Left ventricle myocardium inferior (tissue), 1 donor: ENCODE measurements at places on chromosomes 12 and 14. TPM values are rescaled to one million over a fixed set of nuclear protein-coding genes. Genes with fewer than 3 reads are reported as not detected.
A peak's percentile ranks its signal among the peaks of the same experiment; 100 is the strongest.

GRCh38 chr12:52826611-52827498 lies 7.3 kb downstream of the KRT79 start:
- H3K4me1 ChIP-seq = no peaks in the 10 kb centered on the region
- DNase-seq = no peak
- no peak overlapping the region for H3K27ac ChIP-seq

GRCh38 chr12:124538194-124539082 lies 29.0 kb downstream of the NCOR2 start:
- DNase-seq = no peak
- H3K4me3 ChIP-seq = peak overlapping the region; percentile 6
- H3K27me3 ChIP-seq = no peaks in the 10 kb centered on the region
- H3K27ac ChIP-seq = peak overlapping the region; percentile 80
- H3K4me1 ChIP-seq = peaks cover 63% of the 10 kb centered on the region

- no peak overlapping the region for H3K27ac ChIP-seq
- DNase-seq = no peak
- H3K4me1 ChIP-seq = peaks cover 43% of the 10 kb centered on the region
- H3K4me3 ChIP-seq = no peak overlapping the region
- H3K27me3 ChIP-seq = no peaks in the 10 kb centered on the region
Observed at GRCh38 chr14:93299866-93300265, 33.0 kb downstream of the BTBD7 start.

Gene OR6C4
- total RNA-seq = not detected

DNA sequence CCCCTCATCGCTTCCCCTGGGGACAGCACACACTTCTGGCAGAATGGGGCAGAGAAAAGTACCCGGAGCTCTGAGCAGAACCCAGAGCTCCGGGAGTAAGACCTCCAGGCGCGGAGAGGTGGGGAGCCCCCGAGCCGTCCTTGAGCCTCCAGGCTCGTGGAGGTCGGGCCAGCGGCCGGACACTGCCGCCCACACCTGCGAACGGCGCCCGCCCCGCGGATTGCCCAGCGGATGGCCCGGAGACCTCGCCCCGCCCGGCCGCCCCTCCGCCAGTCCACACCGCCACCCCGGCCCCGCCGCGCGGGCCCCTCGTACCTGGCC lies 344 bp downstream of the SPTLC2 start:
- no peaks in the 10 kb centered on the region for H3K36me3 ChIP-seq
- peak overlapping the region; percentile 90 for H3K4me3 ChIP-seq
- DNase-seq = no peak
- H3K27ac ChIP-seq = peak overlapping the region; percentile 93
- H3K4me1 ChIP-seq = peaks cover 29% of the 10 kb centered on the region
